ENCODE measurements at places on chromosomes 7 and 10.

- no peak for DNase-seq
Measured at GRCh38 chr7:9863545-9863944, 1110.1 kb upstream of the PHF14 start.

- DNase-seq = no peak
Measured at GRCh38 chr7:128783143-128783861, 7.7 kb upstream of the OPN1SW start.

DNA sequence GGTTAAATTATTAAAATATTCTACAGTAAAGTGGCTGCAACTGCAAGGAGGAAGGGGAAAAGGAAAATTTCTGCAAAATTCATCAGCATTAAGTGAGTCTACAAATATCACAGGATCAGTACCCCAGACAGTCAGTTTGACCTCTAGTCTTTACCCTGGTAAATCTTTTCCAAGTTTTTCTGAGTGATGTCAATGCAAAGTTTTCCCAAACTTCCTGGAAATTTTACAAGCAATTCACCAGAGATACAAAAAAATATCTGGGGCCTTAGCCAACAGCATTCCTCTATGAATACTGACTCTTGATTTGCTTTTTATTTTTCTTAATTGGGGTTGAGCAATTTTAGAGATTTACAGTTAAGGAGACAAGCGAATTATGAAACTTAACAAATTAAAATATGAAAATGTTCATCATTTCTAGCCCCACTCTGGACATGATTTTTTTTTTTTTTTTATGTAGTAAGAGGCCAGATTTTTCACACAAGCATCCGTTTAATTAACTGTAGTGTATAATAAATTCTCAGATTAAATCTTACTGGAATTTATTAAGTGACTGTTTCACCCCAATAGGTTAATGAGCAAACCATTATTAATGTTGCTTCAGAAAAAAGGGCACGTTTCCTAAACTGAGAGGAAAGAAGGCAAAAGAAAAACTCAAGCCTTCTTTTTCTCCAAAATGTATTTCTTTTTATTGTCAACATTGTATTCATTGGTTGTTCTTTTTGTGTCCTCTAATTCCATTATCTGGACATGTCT, 539.5 kb upstream of the FZD8 start:
- no peak for DNase-seq

DNA sequence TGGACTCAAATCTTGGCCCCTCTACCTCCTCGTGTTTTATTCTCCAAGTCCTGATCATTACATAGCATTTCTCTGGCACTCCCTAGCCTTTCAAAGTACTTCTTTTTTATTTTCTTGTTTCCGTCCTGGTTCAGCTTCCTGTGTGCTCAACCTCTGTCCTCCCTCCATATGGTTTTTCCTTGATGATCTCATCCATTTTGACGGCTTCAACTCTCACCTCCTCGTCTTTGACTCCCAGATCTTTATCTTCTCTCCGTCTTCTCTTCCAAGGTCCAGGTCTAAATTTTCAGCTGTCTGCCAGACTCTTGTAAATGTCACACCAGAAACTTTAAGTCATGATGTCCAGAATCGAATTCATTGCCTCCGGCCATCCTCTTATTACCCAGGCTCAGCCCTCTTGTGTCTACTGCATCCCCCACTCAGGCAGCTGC, 23.3 kb upstream of the GFRA1 start:
- no peak for DNase-seq

DNA sequence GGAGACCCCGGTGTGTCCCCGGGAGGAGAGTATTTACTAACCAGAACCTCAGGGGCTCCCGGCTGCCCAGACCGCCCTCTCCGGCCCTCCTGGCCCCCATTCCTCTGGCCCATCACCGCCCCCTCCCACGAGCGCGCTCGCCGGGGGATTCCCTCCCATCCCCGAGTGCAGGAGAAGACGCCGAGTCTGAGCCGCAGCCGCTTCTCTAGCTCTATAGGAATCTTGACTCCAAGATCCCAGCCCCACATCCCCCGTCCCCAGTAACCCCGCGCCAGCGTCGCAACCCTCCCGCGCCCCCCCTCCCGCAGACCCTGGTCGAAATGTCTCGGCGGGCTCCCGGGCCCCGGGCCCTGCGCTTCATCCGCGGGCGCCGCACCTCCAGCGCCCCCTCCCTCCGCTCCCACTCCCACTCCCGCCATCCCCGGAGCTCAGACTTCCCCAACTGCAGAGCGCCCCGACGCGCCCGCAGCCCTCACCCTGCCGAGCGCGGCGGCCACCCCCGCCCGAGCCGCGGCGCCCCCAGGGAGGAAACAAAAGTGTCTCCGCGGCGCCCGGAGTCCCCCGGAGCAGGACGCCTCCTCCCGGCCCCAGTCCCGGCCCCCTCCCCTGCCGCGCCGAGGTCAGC, 541 bp downstream of the ELMO1 start:
- DNase-seq = no peak

DNA sequence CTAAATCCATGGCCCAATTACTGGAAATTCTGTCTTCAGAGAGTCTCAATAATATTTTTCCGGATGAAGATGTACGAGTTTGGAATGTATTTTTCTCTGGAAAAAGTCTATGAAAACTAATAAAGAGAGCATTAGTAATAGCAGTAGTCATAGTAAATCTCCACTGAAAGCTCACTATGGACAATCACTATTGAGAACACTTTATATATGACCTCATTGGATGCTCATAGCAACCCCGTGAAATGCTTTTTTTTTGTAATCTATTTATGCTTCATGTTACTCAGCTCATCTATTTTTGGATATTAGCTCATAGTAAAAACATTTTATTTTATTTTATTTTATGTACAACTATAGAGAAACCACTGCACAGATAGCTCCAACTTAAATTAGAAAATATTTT, 94.3 kb upstream of the MYO3A start:
- no peak for DNase-seq

DNA sequence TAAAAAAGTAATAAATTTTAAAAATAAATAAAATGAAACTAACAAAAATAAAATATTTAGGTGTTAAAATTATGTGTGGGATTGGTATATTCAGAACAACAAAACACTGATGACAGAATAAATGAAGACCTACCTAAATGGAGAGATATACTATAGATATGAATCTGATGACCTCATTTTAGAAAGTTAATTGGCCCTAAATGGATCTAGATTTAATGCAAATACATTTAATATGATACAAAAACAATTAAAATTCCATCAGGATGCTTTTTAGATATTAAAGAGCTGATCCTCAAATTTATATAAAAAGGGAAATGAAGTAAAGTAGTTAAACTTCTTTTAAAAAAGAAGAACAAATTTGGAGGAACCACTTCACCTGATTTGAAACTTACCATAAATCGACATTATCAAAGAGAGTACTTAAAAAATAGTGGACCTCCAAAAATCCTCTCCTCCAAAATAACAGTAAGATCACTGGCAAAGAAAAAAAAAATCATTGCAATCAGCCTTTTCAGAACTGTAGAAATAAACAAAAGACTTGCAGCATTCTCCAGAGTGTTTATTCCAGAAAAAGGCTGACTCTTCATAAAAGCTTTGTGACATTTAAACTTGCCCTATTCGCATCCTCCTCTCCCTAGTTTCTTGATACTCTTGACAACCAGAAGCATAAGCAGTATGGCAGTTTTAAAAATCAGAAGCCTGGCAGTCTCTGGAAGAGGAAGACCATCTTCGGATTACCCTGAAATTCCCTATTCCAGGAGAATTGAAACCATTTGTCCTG, 125.9 kb upstream of the AKR1E2 start:
- no peak for DNase-seq

- DNase-seq = peak; percentile 53
Measured at GRCh38 chr10:3782451-3783315, 2.3 kb downstream of the KLF6 start.

- DNase-seq = no peak
Measured at GRCh38 chr10:133438711-133439273, 14.4 kb upstream of the SPRN start.

- no peak for DNase-seq
Measured at GRCh38 chr10:19935176-19935575, 118.9 kb downstream of the PLXDC2 start.

DNA sequence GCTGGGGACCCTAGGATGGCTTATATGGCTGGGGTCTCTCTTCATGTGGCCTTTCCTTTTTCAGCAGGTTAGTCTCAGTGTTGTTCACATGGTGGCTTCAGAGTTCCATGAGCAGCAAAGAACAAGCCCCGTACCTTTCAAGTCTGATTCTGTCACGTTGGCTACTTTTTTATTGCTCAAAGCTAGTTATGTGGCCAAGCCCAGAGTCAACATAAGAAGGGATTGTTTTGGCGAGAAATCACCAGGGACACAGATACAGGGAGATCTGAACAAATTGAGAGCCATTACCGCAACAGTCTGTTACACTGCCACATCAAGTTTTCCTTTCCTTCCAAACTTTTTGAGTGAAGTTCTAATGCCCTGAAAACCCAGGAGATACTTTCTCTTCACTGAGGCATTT, 770.5 kb downstream of the LRMDA start:
- no peak for DNase-seq

GRCh38 chr7:116940689-116941370, 12.5 kb upstream of the ST7 start:
- no peak for DNase-seq

GRCh38 chr10:78220781-78221180, 187.1 kb downstream of the RPS24 start:
- no peak for DNase-seq

- no peak for DNase-seq
Measured at GRCh38 chr7:6142871-6143380, 111.8 kb downstream of the ANKRD61 start.

GRCh38 chr10:120184547-120185337, 272.3 kb upstream of the PLPP4 start:
- no peak for DNase-seq

DNA sequence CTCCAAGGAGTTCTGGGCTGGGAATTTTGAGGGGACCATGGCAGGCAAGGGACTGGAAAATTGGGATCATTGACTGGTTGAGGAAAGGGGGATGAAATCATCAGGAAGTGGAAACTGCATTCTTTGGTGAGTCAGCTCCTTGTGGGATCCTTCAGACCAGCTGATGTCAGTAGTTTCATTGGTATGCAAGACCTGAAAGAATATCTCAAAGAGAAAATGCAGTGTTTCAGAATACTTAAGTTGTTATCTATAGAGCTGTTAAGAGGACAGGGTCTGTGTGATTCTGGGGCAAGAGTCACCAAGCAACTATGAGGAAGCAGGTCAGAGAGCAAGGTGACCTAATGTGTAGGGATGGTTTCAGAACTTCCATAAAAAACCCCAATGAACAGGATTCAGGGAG, 595.9 kb upstream of the AUTS2 start:
- no peak for DNase-seq

- no peak for DNase-seq
Measured at GRCh38 chr10:77237120-77237519, 400.5 kb downstream of the KCNMA1 start.

- peak; percentile 94 for DNase-seq
Measured at GRCh38 chr10:6275022-6275997, 72.6 kb downstream of the PFKFB3 start.

GRCh38 chr7:93307131-93307660, 75.0 kb downstream of the VPS50 start:
- DNase-seq = no peak

DNA sequence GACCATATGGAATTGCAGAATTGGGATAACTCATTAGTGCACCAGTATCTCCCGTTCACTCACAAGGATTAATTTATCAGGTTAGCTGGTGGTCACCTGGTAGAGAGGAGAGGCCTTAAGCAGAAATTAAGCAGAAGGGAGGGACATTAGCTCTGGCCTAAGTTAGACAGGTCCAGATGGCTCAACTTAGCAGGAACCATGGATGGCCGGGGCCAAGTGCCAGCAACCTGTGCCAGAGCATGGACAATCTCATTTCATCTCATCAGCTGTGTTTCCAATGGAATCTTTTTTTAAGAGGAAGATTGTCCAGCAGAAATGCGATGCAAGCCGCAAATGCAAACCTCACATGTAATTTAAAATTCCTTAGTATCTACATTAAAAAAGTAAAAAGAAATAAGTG, 82.2 kb downstream of the JCAD start:
- no peak for DNase-seq

DNA sequence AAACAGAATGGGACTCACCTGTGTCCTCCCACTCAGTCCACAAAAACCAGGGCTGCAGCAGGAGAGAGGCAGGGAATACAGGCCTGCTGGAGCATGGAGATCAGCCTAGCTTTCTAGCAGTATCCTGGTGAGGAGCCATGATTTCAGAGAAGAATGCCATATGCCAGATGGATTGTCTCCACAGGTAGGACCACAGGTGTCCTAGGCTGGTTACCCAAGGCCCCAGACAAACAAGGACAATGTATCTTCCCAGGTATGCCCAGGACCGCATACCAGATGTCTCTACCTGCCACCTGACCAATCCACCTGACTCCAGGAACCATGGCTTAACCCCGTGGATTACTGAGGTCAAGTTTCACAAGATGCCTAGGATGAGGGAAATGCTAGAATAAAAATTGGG, 295.4 kb upstream of the NPSR1 start:
- DNase-seq = no peak

- DNase-seq = no peak
Measured at GRCh38 chr7:154474903-154475520, 422.8 kb downstream of the DPP6 start.

- peak; percentile 50 for DNase-seq
Measured at GRCh38 chr7:37031571-37032257, 307.4 kb upstream of the AOAH start.

DNA sequence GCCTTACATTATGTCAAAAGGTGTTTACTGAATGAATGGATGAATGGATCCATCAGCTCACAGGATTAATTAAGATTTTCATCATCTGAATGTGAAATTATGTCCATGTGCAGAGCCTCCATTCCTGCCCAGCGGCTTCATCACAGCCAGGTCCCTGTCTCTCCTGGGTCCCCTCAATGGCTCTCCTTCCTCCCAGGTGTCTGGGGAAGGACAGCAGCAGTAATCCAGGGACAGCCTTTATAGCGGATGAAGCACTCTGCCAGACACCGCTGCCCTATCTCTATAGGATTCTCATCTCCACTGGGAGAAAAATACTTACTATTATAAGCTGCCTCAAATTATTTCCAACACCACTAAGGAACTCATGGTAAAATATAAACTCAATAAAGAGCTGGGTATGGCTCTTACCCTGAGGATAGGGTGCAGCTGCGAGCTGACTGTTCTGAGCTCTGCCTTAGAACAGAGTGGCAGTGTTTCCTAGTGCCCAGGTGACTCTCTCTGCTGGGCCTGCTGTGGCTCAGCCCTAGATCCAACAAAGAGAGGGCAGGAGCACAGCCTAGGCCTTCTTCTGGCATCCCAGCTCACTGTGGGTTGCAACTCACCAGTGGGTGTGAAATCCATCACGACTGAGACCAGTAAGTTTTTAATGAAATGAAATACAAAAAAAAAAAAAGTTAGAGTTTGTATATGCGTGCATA, 38.3 kb downstream of the GPRIN2 start:
- DNase-seq = peak; percentile 30

All from lower lobe of right lung (tissue), 2 donors.